Stimulated activated CD4-positive, alpha-beta T cell treated with anti-CD3 and anti-CD28 coated beads, Interleukin-15, amount 100 ng/mL, for 1 hour (primary cell): ENCODE measurements at places on chromosomes 4 and X.

GRCh38 chr4:22237155-22237751 is 278.6 kb downstream of the ADGRA3 start:
- peak; percentile 21 for DNase-seq

DNA sequence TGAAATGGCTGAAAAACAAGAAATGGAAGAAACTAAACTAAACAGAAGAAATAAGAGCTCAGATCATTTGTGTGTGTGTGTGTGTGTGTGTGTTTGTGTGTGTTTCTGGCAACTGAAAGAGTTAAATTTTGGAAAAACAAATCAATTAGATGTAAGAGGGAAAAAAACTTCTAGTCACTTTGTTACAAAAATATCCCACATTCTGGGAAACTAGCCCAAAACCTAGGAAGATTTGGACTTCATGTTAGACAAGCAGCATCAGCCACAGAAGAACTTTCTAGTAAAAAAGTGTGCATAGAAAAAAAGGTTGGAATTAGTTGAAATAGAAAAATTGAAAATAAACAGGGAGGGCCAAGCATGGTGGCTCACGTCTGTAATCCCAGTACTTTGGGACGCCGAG is 111.6 kb upstream of the PRKG2 start:
- no peak for DNase-seq

DNA sequence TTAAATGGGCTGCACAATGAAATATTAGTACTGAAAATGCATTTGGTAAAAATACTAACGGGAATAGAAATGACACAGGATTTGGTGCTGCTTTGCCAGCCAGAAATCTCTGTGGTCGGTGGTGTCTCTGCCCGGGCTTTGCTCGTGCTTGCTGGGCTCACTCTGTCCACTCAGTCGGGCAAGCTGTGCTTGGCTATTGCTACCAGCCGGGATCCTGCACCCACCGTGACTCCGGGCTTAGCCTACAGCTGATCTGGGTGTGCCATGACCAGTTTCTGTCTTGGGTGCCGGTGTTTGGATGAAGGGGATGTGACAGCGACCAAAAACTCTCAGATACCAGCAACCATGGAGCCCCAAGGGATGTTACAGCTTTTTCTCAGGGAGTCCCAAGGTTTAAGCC is 487.7 kb downstream of the TECRL start:
- DNase-seq: no peak

DNA sequence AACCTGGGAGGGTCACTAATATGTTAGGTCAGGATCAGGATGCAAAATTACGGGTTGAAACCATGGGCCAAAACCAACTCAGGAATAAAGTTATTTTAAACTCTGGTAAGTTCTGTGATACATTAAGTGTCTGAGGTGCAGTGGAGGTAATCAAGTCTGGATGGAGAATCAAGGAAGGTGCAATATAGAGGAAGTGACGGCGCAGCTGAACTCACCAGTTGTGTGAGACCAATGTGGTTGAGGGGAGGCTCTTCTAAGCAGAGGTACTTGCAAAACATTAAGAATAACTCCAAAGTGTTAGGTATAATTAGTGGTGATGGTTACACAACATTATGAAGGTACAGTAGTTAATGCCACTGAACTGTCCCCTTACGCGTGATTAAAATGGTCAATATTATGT is 19.7 kb downstream of the GAB3 start:
- no peak for DNase-seq

GRCh38 chr4:177016541-177017141 is 223.9 kb upstream of the VEGFC start:
- DNase-seq: no peak

GRCh38 chrX:10513974-10514373 is 106.4 kb downstream of the MID1 start:
- no peak for DNase-seq

- no peak for DNase-seq
These were observed 152.0 kb upstream of the FTHL17 start for GRCh38 chrX:31223817-31224216.
